Transverse colon (tissue), 4 donors: ENCODE measurements at places on chromosomes 6 and 20.

GRCh38 chr6:149031859-149032598 is 285.2 kb downstream of the UST start:
- H3K4me3 ChIP-seq: no peak overlapping the region
- H3K36me3 ChIP-seq: no peaks in the 10 kb centered on the region
- DNase-seq: peak; percentile 21
- H3K4me1 ChIP-seq: peaks cover 13% of the 10 kb centered on the region
- no peaks in the 10 kb centered on the region for H3K27me3 ChIP-seq

GRCh38 chr6:36769183-36769675 is 70.0 kb downstream of the CPNE5 start:
- no peaks in the 10 kb centered on the region for H3K4me1 ChIP-seq
- H3K27me3 ChIP-seq: no peaks in the 10 kb centered on the region
- H3K4me3 ChIP-seq: no peak overlapping the region
- no peaks in the 10 kb centered on the region for H3K36me3 ChIP-seq
- H3K27ac ChIP-seq: no peak overlapping the region
- DNase-seq: no peak

GRCh38 chr6:14478381-14479225 is 361.0 kb downstream of the CD83 start:
- DNase-seq: no peak
- no peaks in the 10 kb centered on the region for H3K36me3 ChIP-seq
- H3K4me1 ChIP-seq: peaks cover 6% of the 10 kb centered on the region
- no peak overlapping the region for H3K4me3 ChIP-seq
- peak overlapping the region; percentile 74 for H3K27ac ChIP-seq

DNA sequence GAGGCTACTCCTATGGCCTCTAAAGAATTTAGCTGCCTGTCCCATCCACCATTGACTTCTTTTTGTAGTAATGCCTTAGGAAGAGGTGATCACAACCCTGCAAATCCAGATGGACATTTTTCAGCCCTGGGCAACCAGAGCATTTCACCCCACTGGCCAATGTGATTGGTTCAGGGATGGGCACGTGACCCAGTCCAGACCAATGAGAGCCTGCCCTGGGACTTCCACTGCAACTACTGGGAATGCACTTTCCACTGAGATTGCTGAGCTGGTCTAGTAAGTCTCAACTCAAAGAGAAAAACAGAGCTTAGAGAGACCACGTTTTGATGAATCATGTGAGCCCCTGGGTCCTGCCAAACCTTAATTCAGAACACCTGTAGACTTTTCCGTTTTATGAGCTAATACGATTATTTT is 8.9 kb upstream of the UBE2V1 start:
- DNase-seq: no peak
- no peaks in the 10 kb centered on the region for H3K27me3 ChIP-seq
- no peaks in the 10 kb centered on the region for H3K36me3 ChIP-seq
- peaks cover 15% of the 10 kb centered on the region for H3K4me1 ChIP-seq

DNA sequence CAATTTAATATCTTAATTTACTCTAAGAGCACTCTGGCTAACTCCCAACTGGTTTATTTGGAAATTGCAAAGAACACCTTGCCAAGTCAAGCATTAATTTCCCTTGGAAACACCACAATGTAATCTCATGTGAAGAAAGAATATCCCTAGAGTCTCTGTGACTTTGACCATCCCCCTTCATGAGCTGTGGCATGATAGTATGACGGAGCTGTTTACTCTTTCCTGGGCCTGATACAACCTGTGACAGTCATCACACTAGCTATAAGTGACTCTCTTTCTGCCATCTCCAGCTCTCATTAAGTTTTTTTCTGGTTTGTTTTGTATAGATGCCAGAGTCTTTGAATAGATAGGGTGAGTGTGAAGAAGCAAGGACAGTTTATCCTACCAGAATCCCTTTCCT is 470.3 kb upstream of the JARID2 start:
- no peak overlapping the region for H3K4me3 ChIP-seq
- no peaks in the 10 kb centered on the region for H3K27me3 ChIP-seq
- DNase-seq: no peak
- H3K36me3 ChIP-seq: no peaks in the 10 kb centered on the region

DNA sequence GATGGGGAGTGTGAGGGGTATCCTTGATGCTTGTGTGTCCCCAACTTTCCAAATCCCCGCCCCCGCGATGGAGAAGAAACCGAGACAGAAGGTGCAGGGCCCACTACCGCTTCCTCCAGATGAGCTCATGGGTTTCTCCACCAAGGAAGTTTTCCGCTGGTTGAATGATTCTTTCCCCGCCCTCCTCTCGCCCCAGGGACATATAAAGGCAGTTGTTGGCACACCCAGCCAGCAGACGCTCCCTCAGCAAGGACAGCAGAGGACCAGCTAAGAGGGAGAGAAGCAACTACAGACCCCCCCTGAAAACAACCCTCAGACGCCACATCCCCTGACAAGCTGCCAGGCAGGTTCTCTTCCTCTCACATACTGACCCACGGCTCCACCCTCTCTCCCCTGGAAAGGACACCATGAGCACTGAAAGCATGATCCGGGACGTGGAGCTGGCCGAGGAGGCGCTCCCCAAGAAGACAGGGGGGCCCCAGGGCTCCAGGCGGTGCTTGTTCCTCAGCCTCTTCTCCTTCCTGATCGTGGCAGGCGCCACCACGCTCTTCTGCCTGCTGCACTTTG is at the start of gene TNF:
TNF (plus strand) TSS at position 231 of the 567 bp plus-strand sequence; CDS start at position 408, 177 bp downstream.
- H3K27ac ChIP-seq: peak within 1 kb of the TSS; percentile 71
- no peaks in the 10 kb centered on the region for H3K36me3 ChIP-seq
- no peak within 1 kb of the TSS for H3K4me3 ChIP-seq
- H3K27me3 ChIP-seq: no peaks in the 10 kb centered on the region

DNA sequence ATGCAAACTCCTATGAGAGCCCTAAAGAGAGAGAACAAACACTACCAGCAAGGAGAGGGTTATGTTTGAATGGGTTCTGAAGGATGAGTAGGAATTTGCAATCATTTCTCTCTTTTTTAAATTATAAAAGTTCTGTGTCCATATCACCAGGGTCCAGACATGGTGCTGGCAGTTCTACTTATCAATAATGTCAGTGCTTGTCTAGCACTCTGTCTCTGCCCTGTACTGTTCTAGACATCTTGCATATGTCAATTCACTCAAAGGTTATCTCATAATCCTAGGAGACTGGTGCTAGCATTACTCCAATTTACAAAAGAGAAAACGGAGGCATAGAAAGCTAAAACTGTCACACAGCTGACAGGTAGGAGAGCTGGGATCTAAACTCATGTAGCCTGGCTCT is 101.3 kb downstream of the VEGFA start:
- no peak for DNase-seq
- no peaks in the 10 kb centered on the region for H3K36me3 ChIP-seq
- H3K4me1 ChIP-seq: no peaks in the 10 kb centered on the region
- no peak overlapping the region for H3K4me3 ChIP-seq

DNA sequence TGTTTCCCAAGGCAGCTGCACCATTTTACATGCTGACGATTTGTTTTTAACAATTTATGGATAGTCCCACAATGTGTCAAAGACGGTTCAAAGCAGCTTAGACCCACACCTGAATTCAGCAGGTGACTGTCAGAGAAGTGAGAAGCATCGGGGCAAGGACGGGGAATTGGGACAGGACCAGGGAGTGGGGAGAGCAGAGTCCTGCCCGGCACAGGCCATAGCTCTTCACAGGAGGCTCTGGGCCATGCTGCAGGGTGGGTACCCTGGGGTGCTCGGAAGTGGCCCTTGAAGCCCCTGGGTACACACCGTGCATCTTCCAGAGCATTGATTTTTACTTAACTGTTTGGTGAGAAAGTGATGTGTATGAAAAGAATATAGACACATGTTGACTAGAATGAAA is 33.2 kb upstream of the PHACTR3 start:
- H3K27ac ChIP-seq: no peak overlapping the region
- H3K36me3 ChIP-seq: no peaks in the 10 kb centered on the region
- peaks cover 18% of the 10 kb centered on the region for H3K27me3 ChIP-seq
- no peak for DNase-seq

GRCh38 chr20:40982415-40983145 is 46.0 kb upstream of the TOP1 start:
- H3K4me3 ChIP-seq: no peak overlapping the region
- no peaks in the 10 kb centered on the region for H3K4me1 ChIP-seq
- no peaks in the 10 kb centered on the region for H3K36me3 ChIP-seq
- no peak for DNase-seq
- H3K27me3 ChIP-seq: no peaks in the 10 kb centered on the region
- no peak overlapping the region for H3K27ac ChIP-seq

- no peaks in the 10 kb centered on the region for H3K36me3 ChIP-seq
- DNase-seq: no peak
- H3K27ac ChIP-seq: no peak overlapping the region
- H3K4me3 ChIP-seq: no peak overlapping the region
Observed at GRCh38 chr6:35147486-35147885, 6.3 kb upstream of the TCP11 start.

GRCh38 chr6:100614386-100614785 is 149.7 kb upstream of the SIM1 start:
- H3K36me3 ChIP-seq: no peaks in the 10 kb centered on the region
- H3K27me3 ChIP-seq: no peaks in the 10 kb centered on the region
- H3K4me1 ChIP-seq: no peaks in the 10 kb centered on the region
- no peak overlapping the region for H3K4me3 ChIP-seq
- H3K27ac ChIP-seq: no peak overlapping the region

- H3K27ac ChIP-seq: no peak overlapping the region
- DNase-seq: no peak
- H3K27me3 ChIP-seq: no peaks in the 10 kb centered on the region
- no peaks in the 10 kb centered on the region for H3K4me1 ChIP-seq
Observed at GRCh38 chr6:22783931-22784330, 214.6 kb downstream of the HDGFL1 start.

GRCh38 chr6:87088076-87088475 is 6.8 kb downstream of the CGA start:
- no peaks in the 10 kb centered on the region for H3K4me1 ChIP-seq
- H3K36me3 ChIP-seq: no peaks in the 10 kb centered on the region
- no peak overlapping the region for H3K4me3 ChIP-seq
- no peak overlapping the region for H3K27ac ChIP-seq
- H3K27me3 ChIP-seq: no peaks in the 10 kb centered on the region

GRCh38 chr20:7728338-7728737 is 211.9 kb downstream of the HAO1 start:
- no peaks in the 10 kb centered on the region for H3K36me3 ChIP-seq
- H3K27me3 ChIP-seq: no peaks in the 10 kb centered on the region
- H3K4me1 ChIP-seq: no peaks in the 10 kb centered on the region
- DNase-seq: no peak

DNA sequence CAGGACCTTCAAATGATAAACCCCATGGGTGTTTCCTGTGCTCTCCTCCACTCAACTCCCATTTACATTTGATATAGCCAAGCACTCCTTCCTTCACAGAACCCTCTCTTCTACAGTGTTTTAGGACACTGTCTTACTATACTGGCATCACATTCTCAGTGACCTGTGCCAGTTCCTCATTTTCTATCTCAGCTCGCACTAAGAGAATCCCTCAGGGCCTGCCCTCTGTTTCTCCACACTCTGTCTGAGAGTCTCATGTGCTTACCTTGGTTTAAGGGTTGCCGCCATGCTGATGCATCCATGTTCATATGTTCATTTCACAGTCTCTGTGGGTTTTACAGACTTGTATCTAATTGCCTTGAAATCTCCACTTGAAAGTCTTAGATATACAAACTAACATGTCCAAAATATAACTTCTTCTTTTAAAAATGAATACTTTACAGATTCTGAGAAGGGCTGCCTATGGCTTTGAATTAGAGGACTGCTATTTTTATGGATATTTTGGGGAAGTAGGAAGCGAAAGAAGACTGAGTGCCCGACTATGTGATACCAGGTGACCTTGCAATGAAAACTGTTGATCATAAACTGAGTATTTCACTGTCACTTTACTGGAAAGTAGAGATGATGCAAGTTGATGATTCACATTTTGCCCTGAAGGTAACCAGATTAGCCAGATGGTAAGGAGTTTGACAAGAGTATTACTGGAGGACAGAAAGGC is 153.1 kb upstream of the SIM1 start:
- no peak for DNase-seq
- no peaks in the 10 kb centered on the region for H3K27me3 ChIP-seq
- no peak overlapping the region for H3K27ac ChIP-seq
- no peak overlapping the region for H3K4me3 ChIP-seq
- no peaks in the 10 kb centered on the region for H3K36me3 ChIP-seq

DNA sequence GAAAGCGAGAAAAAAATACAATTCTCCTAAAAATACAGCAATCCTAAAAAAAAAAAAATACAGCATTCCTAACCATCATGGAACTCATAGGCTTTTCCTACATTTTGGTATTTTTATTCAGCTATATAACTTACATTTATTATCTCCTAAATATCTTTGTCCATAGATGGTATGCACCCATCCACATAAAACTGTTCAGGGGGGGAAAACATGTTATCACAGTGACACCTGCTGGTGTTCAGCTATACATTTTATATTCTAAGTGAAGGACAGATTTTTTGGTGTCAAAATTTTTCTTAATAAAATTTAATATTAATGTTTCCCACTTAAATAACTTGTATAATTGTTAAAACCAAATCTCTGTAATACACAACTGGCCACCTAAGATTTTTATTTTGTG is 58.0 kb downstream of the BLOC1S5 start:
- no peak for DNase-seq
- H3K27me3 ChIP-seq: no peaks in the 10 kb centered on the region
- H3K4me3 ChIP-seq: no peak overlapping the region
- no peaks in the 10 kb centered on the region for H3K4me1 ChIP-seq
- no peak overlapping the region for H3K27ac ChIP-seq

- DNase-seq: no peak
- H3K27ac ChIP-seq: no peak overlapping the region
- H3K36me3 ChIP-seq: no peaks in the 10 kb centered on the region
- H3K4me3 ChIP-seq: no peak overlapping the region
- no peaks in the 10 kb centered on the region for H3K4me1 ChIP-seq
- no peaks in the 10 kb centered on the region for H3K27me3 ChIP-seq
Observed at GRCh38 chr6:126064748-126065401, 78.5 kb downstream of the TRMT11 start.

DNA sequence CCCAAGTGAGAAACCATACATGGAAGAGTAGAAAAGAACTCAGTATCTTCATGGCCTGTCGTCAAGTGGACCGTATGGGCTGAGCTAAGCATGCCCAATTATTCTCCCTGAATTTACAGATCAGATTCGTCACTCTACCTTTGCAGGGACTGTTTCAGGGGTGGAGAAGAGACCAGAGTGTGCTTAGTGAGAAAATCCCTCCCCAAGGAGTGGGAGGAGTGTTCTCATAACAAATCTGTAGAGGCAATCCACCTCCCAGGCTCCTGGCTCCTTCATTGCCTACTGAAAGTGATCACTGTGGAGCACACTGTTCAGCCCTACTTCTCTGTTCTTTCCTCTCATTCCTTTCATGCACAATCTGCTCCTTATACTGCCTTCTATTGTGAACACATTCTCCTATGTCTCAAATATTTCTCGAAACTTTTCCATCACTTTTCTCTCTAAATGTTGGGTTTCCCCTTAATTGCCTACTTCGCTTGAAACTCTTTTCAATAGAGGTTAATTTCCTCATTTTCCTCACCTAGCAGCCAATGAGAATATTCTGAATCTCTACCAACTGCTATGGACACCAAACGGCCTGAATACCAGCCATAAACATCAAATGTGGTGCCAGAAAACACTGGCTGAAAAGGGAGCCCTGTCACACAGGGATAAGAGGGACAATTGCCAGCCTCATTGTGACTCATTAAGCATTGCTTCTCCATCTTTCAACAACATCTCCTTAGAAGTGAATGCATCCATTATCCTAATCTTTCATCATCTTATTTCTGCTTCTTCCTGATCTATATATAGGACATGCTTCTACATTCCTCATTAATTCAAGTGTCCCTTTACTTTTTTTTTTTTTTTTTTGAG is 398.3 kb downstream of the UTRN start:
- no peak overlapping the region for H3K4me3 ChIP-seq
